ENCODE measurements at places on chromosomes 11 and 22.
A peak's percentile ranks its signal among the peaks of the same experiment; 100 is the strongest.

DNA sequence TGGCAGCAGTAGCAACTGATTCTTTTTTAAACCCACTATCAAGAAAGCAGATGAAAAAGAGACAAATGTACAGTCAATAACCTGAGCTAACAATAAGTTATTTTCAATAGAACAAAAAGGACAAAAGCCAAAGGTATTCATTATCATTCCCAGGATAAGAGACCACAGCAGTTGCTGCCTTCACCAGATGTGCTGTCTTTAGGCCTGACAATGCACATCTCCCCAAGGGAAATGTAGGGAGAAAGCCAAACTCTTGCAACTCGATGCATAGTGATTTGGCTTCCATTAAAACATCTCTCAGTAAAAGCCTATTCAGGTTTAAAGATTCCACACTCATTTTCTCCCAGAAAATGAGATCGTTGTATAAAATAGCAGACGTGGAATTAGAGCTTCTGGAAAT lies 210.7 kb downstream of the METTL15 start:
- no peak for DNase-seq

DNA sequence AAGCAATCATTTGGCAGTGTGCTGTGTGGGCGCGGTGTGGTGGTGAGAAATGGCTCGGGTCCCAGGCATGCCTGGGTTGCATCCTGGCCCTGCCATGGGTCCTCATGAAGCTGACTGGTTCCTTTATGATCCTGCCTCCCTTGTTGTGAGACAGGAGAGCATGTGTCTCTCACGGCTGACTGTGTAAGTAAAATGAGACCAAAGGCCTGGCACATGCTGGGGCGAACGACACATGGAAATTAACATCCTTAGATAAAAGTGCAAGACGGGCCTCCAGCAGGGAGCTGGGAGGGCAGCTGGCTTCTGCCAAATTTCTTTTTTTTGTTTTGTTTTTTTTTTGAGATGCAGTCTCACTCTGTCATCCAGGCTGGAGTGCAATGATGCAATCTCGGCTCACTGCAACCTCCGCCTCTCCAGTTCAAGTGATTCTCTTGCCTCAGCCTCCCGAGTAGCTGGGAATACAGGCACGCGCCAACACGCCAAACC lies 9.4 kb upstream of the FBLN1 start:
- no peak for DNase-seq

DNA sequence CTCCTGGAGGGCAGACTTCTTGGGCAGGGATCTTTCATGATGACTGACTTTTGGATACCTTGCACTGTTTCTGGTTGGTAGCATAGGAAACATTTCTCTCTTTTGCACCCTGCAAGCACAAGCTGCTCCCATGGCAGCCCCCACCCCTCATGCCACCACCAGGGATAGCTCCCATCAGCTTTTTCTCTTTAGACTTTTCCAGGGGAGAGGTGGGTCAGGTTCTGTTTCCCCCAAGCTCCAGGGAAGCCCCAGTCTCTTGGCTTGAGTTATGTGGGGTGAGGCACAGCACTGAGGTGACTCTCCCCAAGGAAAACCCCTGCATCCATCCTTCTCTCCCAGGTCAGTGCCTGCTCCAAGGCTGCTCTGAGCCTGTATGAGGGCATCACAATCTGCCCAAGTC lies 22.5 kb downstream of the LRRC32 start:
- no peak for DNase-seq

DNA sequence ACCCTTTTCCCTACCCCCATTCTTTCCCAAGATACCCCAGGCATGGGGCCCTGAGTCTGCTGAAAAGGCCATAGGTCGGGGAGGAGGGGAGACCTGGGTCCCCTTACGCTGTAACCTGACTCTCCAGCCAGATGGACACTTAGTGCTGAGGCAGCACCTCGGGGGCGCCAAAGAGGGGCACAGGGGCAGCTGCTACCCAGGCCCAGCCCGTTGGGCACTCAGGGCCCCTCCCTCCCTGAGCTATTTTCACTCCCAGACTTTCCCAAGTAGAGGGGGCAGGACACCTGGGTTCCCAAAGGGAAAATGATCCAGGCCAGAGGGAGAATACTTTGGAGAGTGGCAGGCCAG lies 933 bp downstream of the ACTN3 start:
- DNase-seq, result no peak

DNA sequence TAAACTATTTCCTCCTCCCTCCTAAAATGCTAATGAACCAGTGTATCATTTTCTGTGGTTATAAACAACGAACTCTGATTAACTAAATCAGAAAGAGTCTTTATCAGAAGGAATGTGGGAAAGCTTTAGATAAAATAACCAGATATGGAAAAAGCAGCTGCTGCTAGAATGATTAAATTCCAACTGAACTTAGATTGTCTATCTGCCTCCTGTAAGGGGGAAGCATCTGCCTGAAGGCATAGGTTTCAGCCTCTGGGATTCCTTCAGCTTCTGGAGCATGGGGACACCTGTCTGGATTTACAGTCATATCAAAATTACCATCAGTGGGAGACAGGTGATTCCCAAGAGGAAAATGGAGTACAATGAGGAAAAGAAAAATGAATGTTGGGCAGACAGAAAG lies 1095.5 kb upstream of the CCDC90B start:
- peak; percentile 18 for DNase-seq

GRCh38 chr11:48020092-48020755 lies 39.9 kb downstream of the PTPRJ start:
- DNase-seq, result no peak

DNA sequence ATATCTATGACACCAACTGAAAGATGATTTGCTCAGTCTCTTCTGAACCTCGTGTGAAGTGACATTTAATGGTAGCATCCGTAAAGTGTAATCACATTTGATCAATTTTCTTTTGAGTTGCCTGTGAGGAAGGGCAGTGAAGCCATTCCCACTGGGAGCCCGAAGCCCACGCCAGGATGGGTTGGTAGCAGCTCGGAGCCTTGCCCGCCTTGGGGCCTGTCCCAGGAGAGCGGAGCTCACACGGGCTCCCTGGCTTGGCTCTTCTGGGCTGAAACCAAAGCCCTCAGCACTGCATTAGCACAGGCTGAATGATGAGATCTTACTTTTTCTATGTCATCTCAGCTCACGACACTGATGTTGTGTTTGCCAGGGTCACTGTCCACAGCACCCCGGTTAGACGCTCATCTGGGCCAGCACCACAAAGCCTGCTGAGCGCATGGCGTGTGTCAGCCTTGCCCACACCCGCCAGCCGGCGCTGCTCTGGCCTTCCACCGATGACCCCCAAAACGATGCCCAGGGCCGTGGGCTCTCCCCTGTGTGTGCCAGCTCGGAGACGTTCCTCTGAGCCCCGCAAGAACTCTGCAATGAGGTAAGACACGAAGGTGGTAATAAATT lies 9.3 kb upstream of the TRMU start:
- DNase-seq, result no peak

GRCh38 chr11:62542750-62543567 lies 3.6 kb downstream of the AHNAK start:
- DNase-seq, result peak; percentile 73

DNA sequence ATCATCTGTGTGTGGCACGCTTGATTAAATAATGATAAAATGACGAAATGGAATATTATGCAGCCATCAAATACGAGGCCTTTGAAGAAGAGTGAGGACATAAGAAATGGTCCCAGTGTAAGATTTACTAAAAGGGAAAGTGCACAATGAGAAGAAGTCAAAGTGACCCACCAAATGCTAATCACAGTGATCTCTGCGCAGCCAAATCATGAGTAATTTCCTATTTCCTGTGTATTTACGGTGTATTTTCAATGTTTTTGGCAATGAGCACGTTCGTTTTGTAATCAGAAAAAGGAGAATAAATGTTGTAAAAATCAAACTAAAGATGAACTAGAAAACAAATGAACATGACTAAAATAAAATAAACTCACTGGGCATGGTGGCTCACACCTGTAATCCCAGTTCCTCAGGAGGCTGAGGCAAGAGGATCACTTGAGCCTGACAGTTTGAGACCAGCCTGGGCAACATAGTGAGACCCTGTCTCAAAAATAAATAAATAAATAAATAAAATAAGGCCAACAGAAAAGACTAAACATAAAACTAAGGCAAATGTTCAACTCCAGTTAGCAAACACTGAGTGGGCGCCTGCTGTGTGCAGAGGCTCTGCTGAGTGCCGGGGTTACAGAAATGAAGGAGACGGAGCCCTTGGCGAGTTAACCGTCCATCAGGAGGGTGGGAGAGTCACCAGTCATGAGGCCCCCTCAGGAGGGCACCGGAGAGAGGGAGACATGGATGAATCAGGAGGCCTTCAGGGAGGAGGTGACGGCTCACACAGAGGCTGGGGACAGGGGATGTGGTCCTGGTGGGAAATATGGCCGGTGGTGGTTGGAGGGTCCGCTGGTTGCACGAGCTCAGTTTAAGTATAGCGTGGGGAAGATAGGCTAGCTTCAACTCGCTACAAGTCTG lies 26.0 kb upstream of the CBX7 start:
- DNase-seq, result no peak

- DNase-seq, result no peak
Measured at GRCh38 chr11:124646148-124646547, 23.5 kb downstream of the TBRG1 start.

- DNase-seq, result no peak
Measured at GRCh38 chr22:46855681-46856080, 93.2 kb downstream of the TBC1D22A start.

DNA sequence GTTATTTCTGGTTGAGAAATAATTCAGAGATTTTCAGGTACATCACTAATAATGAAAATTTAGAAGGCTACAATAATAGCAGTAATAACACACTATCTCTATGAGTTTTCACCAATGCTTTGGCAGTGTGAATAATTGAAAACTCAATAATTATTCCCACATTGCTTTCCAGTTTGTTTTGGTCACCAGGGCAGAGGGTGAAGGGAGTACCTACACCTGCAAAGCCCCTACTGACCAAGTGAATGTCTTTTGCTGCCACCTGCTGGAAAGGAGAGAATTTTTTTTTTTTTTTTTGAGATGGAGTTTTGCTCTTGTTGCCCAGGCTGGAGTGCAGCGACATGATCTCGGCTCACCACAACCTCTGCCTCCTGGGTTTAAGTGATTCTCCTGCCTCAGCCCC lies 3.2 kb downstream of the NELL1 start:
- DNase-seq, result no peak

DNA sequence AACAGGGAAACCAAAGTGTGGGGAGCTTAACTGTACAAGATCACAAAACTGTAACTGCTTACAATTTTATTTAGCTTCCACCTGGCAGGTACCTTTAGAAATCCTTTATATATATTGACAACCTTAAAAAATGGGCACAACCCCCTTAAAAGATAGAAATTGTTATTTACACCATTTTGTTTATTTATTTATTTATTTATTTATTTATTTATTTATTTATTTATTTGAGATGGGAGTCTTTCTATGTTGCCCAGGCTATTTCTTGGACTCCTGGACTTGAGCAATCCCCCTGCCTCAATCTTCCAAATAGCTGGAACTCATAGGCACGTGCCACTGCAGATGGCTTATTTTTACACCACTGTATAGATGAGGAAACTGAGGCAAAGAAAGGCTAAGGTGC lies 74.5 kb downstream of the INSC start:
- no peak for DNase-seq

GRCh38 chr11:65911682-65912568 lies 6.9 kb downstream of the C11orf68 start:
- DNase-seq, result peak; percentile 78

DNA sequence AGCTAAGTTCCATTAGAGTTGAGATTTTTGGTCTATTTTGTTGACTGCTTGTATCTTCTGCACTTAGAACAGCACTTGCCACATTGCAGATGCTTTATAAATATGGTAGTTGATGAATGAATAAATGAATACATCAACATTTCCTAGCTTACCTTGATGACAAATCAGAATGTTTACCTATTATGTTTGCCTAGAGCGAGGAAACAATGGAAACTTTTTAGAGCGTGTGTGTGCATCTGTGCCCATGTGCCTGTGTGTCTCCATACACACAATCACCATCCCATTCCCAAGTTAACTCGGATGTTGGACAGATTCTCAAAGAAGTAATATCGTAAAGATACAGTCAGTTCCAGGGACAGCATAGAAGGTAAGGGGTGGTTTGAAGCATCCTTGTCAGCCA lies 139.1 kb downstream of the DBX1 start:
- DNase-seq, result no peak

DNA sequence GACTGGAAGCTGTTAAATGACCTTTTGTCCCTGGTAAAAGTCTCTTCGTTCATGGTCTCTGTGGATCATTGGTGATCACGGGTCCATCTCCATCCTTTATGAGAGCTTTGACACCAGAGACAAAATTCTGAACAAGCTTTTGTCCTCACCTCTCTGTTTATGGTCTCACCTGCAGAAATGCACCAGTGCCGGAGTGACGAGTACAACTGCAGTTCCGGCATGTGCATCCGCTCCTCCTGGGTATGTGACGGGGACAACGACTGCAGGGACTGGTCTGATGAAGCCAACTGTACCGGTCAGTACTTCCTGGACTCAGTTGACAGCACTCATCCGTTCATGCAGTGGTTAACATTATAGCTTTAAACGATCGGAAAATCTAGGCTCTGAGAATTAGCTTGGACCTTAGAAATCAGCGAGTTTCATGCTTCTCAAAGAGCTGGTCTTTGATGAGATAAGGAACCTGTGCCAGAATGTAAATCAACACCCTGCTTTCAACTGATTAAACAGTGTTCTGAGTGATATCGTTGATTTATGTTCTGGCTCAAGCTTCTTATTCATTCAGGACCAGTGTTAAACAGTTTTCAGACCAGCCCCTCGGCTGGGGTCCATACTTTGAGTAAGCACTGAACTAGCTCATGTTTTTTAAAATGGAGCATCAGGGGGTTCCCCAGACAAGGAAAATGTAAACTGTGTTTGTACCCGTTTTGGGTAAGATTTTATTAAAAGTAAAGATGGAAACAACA lies 124.5 kb upstream of the SORL1-AS1 start:
- DNase-seq, result peak; percentile 12
